CD8-positive, alpha-beta memory T cell (primary cell): ENCODE measurements at places on chromosomes 16 and 17.

DNA sequence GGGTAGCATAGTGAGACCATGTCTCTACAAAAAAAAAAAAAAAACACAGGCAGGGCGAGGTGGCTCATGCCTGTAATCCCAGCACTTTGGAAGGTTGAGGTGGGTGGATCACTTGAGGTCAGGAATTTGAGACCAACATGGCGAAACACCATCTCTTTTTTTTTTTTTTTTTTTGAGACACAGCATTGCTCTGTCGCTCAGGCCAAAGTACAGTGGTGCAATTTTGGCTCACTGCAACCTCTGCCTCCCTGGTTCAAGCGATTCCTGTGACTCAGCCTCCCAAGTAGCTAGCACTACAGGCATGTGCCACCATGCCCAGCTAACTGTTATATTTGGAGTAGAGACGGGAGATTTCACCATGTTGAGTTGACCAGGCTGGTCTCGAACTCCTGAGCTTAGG, 5.1 kb downstream of the RAMP2 start:
- DNase-seq, result no peak

DNA sequence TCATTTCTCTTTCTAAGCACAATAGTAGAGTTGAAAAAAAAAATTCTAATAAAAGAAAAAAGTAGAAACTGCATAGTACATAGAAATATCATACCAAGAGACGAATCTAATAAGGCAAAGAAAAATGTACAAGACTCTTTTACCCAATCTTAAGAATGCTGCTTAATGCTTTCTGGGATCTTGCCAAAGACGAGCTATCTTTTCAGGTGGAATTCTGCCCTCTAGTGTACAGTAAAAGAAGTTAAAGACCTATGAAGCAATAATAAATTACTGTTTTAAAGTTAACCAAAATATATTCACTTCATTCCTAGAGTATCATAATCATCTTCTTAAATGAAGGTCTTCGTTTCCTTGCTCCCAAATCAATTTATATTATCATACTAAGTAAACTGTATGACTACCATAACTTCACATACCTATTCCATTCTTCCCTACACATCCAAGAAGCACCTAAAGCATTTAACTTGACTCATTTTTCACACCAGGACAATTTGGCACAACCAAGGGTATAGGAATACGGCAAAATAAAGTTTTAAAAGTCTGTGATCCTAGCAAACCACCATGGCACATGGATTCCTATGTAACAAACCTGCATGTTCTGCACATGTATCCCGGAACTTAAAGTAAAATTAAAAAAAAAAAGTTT, 47.7 kb downstream of the CFDP1 start:
- peak; percentile 45 for DNase-seq

DNA sequence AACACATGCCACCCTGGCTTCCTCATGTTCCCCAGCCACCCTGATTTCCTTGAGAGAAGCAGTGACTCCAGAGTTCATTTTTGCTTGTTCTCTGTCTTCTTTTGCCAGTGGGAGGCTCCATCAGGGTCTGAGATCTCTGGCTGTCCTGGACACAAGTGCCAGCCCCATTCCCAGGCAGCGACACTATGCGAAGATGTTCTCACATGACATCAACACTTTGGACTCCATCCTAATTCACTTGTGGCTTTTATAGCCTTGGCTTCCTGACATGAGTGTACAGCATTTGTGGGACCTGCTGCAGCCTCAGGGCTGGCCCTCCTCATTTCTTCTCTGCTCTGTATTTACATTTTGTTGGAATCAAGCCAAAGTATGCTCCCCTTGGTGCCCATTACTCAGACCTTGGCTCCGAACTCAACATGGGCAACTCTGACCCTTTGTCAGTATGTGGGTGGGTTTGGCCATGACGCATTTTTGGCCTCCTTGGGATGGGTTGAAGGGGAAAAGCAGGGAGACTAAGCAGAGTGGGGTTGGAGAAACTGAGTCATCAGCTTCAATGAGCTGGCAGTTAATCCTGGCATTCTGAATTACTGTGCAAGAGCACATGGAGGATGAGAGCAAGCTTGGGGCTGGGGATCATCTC, 119.0 kb upstream of the EEF2KMT start:
- no peak for DNase-seq

- DNase-seq, result no peak
Measured at GRCh38 chr16:2751577-2752034, 832 bp upstream of the SRRM2 start.

- no peak for DNase-seq
Measured at GRCh38 chr17:210402-210801, 29.0 kb upstream of the DOC2B start.

GRCh38 chr16:3963203-3963602, 82.7 kb upstream of the CREBBP start:
- peak; percentile 34 for DNase-seq

DNA sequence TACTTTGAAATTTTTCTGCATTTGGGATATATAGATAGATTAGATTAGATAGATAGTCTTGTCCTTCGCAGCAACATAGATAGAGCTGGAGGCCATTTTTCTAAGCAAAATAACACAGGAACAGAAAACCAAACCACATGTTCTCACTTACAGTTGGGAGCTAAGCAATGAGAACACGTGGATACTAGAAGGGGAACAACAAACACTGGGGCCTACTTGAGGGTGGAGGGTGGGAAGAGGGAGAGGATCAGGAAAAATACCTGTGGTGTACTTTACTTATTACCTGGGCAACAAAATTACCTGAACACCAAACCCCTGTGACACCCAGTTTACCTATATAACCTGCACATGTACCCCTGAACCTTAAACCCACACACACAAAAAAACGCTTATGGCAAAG, 14.3 kb downstream of the PRKAR1A start:
- DNase-seq, result no peak

DNA sequence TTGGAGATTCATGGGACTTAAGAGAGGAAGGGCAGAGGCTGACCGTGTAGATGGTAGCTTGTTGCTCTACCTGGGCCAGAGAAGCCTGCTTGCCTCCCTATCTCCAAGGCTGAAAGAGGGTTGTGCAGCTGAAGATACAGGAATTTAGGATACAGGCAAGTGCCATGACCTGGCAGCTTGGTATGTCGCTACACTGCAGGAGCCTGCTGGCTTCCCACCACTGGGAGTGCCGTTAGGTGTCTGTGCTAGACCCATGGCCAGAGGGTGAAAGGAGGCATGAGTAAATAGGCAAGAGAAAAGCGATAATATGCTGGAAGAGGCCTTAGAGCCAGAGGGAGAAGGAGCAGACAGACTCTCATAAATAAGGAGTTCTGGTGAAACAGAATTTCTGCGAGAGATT, 10.6 kb downstream of the NAA60 start:
- DNase-seq, result no peak
